ENCODE measurements at places on chromosomes 12 and 14.
A peak's percentile ranks its signal among the peaks of the same experiment; 100 is the strongest.

GRCh38 chr12:116066381-116067230 lies 210.9 kb downstream of the MED13L start:
- no peak for DNase-seq

- no peak for DNase-seq
Measured at GRCh38 chr14:88454886-88455285, 69.4 kb downstream of the SPATA7 start.

GRCh38 chr12:38515912-38516311 lies 199.3 kb downstream of the ALG10B start:
- DNase-seq = no peak

DNA sequence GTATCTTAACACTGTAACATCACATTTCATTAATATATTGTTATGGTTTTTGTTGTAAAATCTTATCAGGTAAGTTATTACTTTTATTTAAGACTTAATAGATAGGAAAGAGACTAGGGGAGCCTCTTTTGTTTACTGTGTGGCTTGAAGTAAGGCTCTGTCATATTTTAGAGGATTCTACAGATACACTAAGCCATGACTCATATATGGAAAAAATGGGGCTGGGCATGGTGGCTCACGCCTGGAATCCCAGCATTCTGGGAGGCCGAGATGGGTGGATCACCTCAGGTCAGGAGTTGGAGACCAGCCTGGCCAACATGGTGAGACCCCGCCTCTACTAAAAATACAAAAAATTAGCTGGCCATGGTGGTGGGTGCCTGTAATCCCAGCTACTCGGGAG lies 23.6 kb upstream of the NPFF start:
- DNase-seq = no peak

- DNase-seq = no peak
Measured at GRCh38 chr12:85392508-85392907, 112.5 kb downstream of the ALX1 start.

- DNase-seq = no peak
Measured at GRCh38 chr12:50257236-50258166, 25.8 kb downstream of the LIMA1 start.

GRCh38 chr12:31745242-31745641 lies 16.4 kb upstream of the AMN1 start:
- DNase-seq = no peak

DNA sequence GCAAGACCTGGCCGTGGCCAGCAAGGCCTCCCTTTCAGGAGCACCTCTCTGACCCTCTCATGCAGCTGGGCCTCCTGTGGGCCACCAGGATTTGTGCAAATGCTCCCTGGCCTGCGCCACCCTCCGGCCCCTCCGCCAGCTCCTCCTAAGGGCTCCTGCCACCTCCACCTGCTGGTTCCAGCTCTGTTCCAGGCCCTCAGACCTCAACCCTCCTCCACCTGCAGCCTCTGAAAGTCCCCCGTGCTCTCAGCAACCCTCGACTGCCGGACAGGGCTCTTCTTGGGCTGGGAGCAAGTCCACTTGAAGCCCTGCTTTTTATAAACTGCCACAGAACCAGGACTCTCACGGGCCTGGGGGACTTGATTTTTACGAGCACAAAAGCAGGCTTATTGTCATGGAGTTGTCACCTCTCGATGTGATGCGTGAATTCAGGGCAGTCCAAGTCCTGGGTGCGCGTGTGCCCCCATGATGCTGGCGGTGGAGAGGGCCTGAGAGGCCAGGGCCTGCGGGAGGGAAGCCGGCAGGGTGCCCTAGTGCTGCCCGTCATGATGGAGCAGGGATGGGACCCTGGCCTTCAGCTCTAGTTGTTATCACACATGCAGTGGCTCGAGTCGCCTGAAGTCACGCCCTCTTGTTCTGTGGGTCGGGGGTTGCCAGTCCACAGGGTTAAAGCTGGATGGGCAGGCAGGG lies 9.1 kb downstream of the TEDC1 start:
- no peak for DNase-seq

GRCh38 chr12:52836042-52836466 lies 1.9 kb upstream of the KRT79 start:
- DNase-seq = no peak

DNA sequence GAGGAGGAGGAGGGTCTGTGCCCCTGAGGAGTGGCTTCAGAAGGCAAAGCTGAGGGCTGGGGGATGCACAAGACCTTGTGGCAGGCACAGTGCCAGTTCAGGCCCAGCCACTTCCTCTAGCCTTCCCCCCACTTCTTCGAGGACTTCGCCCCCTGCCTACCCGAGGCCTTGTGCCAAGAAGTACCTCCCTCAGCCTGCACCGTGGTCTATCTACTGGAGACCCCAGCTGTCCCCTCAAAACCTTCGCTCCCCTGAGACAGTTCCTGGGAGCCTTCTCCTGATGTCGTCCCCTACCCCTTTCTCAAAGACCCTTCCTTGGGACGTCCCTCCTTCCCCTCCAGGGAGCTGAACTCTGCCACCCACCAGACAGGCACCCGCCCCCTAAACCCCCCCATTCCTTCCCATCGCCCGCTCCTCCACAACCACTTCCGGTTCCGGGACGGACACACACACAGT lies 604 bp downstream of the ZNF384 start:
- peak; percentile 26 for DNase-seq

DNA sequence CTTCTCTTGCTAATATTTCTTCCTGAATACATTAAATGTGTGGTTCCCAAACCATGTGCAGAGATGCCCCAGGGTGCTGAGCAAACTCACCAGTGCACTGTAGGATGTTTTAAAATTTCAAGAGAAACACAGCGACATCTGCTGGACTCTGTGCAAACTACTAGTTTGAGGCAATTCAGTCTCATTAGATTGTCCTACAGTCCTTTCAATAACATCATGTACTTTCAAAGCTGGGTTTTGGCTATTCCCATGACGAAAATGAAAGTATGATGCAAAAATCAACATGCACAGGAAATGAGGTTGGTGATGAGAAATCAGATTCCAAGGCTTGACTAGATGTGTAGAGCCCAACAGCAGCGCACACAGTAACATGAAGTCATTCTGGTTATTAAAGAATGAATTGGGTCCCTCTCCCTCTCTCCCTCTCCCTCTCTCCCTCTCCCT lies 66.3 kb downstream of the CLIP1 start:
- DNase-seq = no peak

- DNase-seq = no peak
Measured at GRCh38 chr12:117671734-117672133, 297.1 kb downstream of the KSR2 start.

- DNase-seq = no peak
Measured at GRCh38 chr12:19236656-19237055, 107.1 kb downstream of the PLEKHA5 start.

DNA sequence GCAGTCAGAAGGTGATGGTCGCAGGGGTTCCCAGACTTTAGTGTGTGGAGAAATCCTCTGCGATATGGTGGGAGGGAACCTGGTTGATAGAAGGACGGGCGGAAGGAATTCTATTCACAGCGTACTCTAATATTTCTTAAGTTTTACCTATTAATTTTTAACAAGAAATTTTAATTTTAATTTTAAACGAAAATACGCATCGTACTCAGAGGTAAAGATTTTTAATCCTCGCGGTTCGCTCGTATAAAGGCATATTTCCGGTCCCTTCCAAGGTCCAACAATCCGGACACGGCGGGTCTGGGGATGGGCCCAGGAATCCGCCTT lies 338 bp upstream of the SLC48A1 start:
- no peak for DNase-seq

GRCh38 chr12:76030341-76031080 lies 1.1 kb downstream of the PHLDA1 start:
- DNase-seq = peak; percentile 28

GRCh38 chr12:126346087-126346486 lies 1280.9 kb downstream of the AACS start:
- no peak for DNase-seq

DNA sequence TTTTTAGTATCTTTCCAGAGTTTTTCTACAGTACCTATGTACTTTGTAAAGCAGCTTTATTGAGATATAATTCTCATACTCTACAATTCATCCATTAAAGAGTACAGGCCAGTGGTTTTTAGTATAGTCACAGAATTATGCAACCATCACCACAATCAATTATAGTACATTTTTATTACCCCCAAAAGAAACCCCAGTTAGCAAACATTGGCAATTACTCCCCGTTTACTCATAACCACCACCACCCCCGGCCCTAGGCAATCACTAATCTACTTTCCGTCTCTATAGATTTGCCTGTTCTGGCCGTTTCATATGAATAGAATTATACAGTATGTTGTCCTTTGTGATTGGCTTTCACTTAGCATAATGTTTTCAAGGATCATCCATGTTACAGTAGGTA lies 119.8 kb downstream of the KICS2 start:
- no peak for DNase-seq

DNA sequence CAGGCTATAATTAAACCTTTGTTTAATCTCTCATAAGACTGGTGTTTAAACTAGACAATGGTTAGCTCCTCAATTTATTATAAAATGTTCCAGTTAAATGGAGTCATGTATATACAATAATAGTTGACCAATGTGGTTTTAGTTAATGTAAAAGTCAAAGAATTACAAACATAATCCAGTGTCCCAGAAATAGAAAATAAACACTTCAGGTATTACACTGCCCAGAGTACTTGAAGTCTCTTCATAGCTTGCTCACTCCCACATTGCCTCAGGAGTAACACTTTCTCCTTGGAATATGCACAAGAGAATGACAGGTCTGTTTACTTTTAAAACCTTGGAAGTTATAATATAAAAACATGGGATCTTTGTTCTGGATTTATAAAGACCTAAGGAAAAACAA lies 60.5 kb downstream of the SLC38A1 start:
- DNase-seq = no peak

- no peak for DNase-seq
Measured at GRCh38 chr12:44750468-44750867, 125.6 kb downstream of the NELL2 start.

DNA sequence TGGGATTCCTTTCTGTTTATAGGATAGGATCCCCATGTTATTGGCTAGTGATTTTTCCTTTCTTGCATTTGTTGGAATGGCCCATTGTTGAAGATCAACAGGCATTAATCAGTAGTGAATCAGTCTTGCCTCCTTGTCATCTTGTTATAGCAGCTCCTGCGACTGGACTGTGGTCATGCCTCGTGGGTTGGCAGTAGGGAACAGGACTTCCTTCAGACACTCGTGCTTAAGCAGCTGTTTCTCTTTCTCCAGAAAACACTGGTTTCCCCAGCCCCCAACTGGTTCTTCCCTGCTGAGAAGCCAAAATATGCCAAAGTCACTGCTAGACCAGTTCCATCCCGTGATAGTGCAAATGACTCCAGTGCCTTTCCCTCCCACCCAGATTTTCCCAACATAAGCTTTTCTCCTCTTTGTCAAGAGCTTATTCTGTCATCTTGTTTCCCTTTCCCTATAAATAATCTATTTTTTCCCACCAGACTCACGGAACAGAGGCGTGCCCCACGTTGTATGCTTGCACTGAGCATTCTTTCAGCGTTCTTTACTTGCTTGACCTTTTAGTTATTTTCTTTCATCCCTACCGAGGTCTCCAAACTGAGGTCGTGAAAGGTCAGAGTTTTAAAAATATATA lies 83.5 kb downstream of the SAMD4A start:
- DNase-seq = no peak

- no peak for DNase-seq
Measured at GRCh38 chr14:62431496-62431895, 613.8 kb downstream of the KCNH5 start.

DNA sequence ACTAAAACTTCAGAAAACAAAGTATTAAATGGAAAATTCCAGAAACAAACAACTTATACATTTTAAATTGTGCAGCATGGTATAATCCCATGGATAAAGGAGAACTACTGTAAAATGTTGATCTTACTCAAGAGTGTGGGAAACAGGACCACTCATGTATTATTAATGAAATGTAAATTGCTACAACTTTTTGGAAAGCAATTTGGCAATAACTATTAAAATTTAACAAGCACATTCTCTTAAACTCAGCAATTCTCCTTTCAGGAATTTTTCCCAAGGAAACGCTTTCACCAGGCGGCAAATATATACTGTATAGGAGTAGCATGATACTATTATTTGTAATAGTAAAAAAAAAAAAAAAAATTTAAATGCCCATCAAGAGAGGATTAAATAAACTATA lies 284.5 kb upstream of the AMIGO2 start:
- DNase-seq = no peak

- DNase-seq = no peak
Measured at GRCh38 chr14:98171654-98172053, 1100.3 kb downstream of the BCL11B start.

DNA sequence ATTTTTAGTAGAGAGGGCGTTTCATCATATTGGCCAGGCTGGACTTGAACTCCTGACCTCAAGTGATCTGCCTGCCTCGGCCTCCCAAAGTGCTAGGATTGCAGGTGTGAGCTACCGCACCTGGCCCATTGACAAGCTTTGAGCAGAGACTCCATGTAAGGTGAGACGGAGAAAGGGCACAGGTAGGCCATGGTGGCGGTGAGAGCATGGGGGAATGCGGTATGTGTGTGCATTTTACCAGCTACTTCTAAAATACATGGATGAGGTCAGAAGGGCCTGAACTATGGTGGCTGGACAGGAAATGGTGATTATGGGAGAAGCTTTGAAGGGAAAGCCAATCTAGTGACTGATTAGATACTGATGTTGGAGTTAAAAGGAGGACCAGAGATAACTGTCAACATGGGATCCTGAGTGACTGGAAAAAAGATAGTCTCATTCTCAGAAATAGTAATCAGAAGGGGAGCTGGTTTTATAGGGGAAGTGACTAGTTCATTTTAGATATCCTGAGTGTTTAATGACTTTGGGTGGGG lies 21.9 kb upstream of the PTPRB start:
- DNase-seq = no peak

DNA sequence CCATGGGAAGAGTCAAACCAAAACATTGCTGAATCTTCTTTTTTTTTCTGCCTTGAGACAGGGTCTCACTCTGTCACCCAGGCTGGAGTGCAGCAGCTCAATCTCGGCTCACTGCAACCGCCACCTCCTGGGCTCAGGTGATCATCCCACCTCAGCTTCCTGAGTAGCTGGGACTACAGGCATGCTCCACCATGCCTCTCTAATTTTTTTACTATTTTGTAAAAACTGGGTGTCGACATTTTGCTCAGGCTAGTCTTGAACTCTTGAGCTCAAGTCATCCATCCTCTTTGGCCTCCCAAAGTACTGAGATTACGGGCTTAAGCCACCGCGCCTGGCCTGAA lies 1.5 kb upstream of the KRT75 start:
- DNase-seq = no peak
